ENCODE measurements at places on chromosomes 12 and 14.

DNA sequence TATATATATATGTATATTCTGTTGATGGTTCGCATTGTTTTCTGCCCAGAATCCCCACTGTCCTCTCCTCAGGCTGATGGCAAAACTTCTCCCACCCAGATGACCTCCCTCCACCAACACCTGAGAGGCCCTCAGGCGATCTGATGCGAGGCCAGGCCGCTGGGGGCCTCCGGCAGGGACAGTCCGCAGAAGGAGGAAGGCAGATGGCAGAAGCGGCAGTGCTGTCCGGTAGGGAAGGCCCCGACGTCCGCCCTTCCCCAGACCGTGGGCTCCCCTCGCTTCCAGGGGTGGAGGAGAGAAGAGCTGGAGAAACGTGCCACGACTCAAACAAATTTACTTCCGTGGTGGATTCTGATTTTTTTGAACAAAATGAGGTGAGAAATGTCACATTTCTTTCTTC is 178.3 kb upstream of the RGS6 start:
- no peak for DNase-seq

GRCh38 chr12:82867762-82868500 is 181.2 kb downstream of the TMTC2 start:
- no peak for DNase-seq

DNA sequence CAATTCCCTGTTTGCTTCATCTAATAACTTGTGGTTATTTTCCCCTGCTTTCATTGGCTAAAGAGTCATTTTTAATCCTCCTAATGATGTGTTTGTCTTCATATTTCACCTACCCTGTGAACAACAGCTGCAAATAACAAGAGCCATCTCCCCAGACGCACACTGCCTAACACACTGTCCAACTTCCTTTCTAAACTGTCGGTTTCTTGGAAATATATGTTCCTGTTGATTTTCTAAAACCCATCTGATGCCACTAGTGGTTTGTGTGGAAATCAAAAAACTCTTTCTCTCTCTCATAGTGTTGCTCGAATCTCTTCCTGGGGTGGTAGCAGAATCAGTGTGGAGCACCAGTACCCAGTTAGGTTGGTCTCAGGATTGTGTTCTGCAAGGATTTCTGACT is 226.9 kb downstream of the EPS8 start:
- no peak for DNase-seq

- no peak for DNase-seq
Observed at GRCh38 chr14:80560800-80561657, 349.7 kb upstream of the DIO2 start.

DNA sequence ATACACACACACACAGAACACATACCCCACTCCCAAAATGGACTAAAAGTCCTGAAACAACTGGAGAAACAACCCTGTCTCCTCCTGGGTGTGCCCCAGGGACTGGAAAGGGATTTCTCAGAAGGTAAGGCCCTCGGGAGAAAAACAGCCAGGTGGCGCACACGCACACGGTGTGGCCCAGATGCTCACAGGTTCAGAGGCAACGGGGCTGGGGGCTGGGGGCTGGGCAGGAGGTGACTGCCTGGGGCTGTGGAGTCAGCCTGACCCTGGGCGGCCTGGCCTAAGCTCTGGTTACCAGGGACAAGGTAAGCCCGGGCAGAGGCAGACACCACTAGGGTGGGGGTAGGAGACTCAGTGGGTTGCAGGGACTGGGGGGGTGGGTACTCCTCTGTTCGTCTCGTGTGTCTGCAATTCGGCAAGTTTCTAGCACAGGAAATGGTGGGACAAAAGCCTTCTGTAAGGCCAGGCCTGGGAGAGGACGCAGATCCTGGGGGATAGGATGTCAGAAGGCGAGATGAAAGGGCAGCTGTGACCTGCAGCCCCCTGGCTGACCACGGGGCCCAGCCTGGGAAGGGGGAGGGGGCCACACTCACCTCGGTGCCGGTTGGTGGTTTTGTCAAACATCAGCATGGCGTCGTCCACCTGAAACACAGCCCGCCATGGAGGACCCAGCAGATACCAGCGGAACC is 10.4 kb downstream of the MSI1 start:
- no peak for DNase-seq

DNA sequence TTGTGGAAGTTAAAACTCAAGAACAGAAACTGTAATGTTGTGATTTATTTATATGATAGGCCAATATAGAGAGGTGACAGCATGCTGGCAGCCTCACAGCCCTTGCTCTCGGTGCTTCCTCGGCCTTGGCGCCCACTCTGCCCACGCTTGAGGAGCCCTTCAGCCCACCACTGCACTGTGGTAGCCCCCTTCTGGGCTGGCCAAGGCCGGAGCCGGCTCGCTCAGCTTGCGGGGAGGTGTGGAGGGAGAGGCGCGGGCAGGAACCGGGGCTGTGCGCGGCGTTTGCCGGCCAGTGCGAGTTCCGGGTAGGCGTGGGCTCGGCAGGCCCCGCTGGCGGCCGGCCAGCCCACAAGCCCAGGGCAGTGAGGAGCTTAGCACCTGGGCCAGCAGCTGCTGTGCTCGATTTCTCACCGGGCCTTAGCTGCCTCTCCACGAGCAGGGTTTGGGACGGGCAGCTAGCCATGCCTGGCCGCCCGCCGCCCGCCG is 65.8 kb upstream of the SLC8A3 start:
- peak; percentile 78 for DNase-seq

- no peak for DNase-seq
Observed at GRCh38 chr12:65525491-65526141, 247.1 kb downstream of the MSRB3 start.
